Astrocyte (in vitro differentiated cells and primary cell): ENCODE measurements at places on chromosomes 6 and 20. TPM values are rescaled to one million over a fixed set of nuclear protein-coding genes. Genes with fewer than 3 reads are reported as not detected.

Gene EDN1
- 54.8 and 64.4 TPM in 2 replicates for total RNA-seq

Gene SDC4
- total RNA-seq: 125 and 135 TPM in 2 replicates

Gene CBLN4
- not detected in 2 replicates for total RNA-seq

Gene BTNL2
- total RNA-seq: not detected in 2 replicates

Gene SLC22A16
- total RNA-seq: not detected in 2 replicates

Gene OR2J3
- not detected in 2 replicates for total RNA-seq

Gene MAFB
- 2.9 TPM in 2 replicates for total RNA-seq

Gene TP53TG5
- not detected in 2 replicates for total RNA-seq

Gene UNC5CL
- total RNA-seq: 0.27 and 0.29 TPM in 2 replicates

Gene BMP6
- 2.2 and 2.8 TPM in 2 replicates for total RNA-seq

DNA sequence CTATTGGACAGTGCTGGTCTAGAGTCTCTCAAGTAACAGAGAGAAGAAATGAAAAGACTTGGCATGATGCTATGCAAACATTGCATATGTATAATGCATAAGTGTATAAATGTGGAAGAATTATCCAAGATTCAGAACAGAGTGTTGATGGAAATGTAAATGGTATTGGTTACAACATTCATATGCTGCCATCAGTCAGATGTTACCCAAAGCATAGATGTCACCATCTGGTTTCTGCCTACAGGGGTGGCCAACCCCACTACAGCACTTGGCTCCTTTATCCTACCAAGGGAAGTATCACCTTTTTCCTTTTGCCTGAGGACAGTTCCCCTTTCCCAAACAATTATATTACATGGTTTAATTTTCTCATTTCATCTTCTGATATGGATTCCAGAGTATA, 11.9 kb downstream of the POPDC3 start:
- DNase-seq: no peak

DNA sequence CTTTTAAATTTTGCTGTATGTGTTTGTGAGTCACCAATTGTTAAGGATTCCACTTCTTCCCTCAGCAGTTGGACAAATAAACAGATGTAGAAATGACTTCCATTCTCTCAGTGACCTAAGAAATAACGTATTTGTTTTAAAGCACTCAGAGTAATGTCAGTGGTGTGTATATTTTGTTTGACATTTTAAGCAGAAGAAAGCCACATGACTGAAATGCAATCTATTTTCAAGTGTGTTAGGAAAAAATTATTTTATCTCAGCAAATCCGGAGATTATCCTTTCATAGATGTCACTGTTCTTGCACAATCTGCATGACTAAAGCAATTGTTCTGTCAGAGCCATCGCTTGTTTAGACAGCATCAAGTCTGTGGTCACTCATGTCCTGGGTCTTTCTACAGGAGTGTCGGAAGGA, 77.1 kb downstream of the JAG1 start:
- peak; percentile 87 for DNase-seq

DNA sequence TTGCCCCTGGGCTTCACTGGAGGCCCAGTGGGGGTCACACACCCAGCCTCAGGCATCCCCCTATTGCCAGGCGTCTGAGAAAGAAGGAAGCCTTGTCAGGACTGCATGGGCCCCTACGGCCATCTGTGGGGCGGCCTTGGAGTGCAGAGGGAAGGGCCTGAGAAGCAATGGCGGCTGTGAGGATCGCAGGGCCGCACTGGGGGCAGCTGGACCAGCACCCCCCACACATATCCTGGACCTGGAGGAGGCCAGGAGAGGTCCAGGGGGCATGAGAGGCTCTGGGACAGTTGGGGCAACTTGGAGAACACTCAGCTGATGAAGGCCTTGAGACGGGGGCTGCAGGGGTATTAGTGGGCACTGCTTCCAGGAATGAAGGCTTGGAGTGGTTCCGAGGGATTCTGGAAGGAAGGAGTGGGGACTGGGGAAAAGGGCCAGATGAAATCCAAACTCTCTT, 16.5 kb downstream of the MDFI start:
- no peak for DNase-seq

DNA sequence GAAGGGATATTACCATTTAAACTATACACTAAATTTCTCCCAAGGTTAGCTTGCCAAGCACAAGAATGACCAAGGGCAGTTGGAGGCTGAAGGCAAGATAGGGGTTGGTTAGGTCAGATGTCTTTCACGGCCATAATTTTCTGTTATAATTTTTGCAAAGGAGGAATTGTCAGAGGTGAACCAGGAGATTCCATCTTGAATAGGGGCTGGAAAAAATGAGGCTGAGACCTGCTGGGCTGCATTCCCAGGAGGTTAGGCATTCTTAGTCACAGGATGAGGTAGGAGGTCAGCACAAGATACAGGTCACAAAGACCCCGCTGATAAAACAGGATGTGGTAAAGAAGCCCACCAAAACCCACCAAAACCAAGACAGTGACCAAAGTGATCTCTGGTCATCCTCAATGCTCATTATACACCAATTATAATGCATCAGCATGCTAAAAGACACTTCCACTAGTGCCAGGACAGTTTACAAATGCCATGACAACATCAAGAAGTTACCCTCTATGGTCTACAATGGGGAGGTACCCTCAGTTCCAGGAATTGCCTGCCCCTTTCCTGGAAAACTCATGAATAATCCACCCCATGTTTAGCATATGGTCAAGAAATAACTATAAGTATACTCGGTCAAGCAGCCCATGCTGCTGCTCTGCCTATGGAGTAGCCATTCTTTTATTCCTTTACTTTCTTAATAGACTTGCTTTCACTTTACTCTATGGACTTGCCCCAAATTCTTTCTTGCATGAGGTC, 371.8 kb upstream of the SULF2 start:
- no peak for DNase-seq

- peak; percentile 33 for DNase-seq
Measured at GRCh38 chr20:4605166-4605565, 116.5 kb upstream of the PRND start.

- no peak for DNase-seq
Measured at GRCh38 chr20:63248835-63249591, 5.2 kb downstream of the NKAIN4 start.

DNA sequence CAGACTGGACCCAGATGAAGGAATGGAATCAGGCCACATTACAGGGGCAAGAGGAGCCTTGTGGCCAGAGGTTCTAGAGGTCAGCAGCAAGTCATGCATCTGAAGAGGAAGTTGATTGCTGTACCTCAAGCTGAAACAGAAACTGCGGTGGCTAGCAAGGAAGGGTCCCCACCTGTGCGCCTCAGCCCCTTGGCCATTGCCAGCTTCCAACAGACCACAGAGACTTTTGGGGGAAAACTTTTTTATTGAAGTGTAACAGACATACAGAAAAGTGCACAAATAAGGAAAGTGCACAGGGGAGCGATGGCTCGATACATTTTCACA, 26.8 kb upstream of the SLC9A8 start:
- no peak for DNase-seq

- peak; percentile 90 for DNase-seq
Measured at GRCh38 chr6:17932330-17932852, 55.0 kb downstream of the KIF13A start.

DNA sequence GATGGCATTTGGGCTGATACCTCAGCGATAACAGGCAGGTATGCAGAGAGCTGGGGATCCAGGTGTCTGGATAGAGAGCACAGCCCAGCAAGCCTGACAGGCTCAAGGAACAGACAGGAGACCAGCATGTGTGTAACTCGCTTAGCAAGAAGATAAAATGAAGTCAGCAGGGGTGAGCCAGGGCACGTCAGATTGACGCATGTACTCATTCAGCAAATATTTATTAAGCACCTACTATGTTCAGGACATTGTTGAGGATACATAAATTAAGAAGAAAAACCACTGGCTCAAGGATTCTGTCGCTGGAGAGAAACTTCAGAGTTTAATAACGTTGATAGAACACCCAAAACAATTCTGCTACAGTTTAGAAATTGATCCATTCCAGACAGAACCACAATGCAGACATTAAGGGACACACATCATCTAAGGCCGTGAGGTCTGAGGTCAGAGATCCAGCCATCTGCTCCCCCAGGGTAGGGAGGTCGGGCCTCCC, 1.0 kb upstream of the DUSP22 start:
- no peak for DNase-seq

DNA sequence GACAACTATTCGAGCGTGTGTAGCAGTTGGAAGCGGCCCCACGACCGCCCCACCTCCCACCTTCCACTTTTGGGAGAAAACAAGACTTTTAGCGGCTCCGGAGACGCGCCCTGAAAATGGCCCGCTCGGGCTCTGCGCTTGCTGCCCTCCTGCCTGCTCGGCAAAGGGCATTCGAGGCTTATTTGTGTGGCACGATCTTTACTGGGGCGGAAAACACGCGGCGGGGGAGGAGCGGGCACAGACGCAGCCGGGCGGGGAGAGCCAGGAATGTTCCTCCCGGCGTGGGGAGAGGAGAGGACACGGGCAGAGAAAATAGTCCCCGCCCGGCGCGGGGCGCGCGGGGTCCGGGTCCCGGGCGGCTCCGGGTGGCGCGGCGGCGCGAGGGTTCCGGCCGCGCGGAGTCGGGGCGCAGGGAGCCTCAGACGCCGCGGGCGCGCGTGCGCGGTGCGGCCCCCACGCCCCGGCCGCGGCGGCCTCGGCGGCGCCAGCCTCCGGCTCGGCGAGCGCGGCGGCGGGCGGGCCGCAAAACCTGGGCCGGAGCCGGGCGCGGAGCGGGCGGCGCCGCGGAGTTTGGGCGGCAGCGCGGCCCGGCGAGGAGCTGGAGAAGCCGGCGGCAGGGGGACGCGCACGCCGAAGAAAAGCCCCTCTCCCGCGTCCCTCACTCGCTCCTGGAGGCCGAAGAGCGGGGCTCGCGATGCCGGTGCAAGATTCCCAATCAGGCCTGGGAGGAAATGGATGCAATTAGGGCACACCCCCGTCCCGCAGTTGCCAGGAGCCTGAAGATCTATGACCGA, 90.0 kb upstream of the ARID1B start:
- DNase-seq: peak; percentile 90

DNA sequence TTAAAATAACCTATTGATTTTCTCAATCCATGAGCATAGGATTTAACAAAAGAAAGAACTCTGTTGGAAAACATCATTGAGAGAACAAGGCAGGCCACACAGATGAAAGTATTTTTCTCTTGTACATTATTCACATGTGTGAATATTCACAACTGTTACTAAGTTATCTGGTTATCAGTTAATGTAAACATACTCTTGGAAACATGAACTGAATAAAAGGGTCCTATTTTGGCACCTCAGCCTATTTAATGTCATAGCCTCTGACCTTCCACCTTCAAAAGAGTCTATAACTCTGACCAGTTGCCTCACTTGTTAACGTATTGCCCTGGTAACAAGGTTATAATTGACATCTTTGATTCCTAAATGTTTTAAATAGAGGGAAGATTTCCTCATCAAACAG, 8.1 kb downstream of the SYCP2 start:
- DNase-seq: no peak

DNA sequence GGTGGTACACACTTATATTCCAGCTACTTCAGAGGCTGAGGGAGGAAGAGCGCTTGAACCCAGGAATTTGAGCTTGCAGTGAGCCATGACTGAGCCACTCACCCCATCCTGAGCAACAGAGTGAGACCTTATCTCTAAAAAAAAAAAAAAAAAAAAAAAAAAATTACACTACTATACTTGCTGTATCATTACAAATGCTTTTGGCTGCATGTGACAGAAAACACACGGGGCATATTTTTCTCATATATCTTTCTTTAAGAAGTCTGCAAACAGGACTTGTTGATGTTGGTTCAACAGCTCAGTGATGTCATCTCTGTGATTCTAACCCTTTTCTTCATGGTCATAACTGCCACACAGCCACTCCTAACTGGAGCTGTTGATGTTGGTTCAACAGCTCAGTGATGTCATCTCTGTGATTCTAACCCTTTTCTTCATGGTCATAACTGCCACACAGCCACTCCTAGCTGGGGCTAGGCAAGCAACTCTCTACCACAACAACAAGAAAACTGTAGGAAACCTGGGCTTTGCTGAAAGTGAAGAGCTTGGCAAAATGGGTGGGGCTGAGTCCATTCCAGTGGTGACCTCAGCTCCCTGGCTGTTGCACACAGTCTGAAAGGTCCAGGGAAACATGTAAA, 19.8 kb downstream of the MTFR2 start:
- DNase-seq: no peak

- no peak for DNase-seq
Measured at GRCh38 chr6:153572371-153572770, 441.3 kb upstream of the RGS17 start.

DNA sequence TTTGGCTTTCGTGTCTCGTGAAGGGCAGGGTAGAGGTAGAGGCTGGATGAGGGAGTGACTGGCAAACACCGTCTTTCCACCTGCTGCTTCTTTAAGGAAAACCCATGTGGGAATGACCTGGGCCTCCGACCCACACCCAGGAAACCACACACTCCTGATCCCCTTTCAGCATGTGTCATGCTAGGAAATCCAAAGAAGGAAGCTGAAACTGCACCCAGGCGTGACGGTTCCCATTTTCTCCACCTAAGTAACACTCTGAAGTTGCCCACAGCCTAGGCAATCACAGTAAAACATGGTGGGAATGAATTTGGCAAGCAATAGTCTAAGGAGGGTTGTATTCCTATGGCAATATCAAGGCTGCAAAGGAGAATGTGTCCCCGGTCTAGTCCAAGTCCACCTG, 538.4 kb upstream of the NOX3 start:
- DNase-seq: no peak

DNA sequence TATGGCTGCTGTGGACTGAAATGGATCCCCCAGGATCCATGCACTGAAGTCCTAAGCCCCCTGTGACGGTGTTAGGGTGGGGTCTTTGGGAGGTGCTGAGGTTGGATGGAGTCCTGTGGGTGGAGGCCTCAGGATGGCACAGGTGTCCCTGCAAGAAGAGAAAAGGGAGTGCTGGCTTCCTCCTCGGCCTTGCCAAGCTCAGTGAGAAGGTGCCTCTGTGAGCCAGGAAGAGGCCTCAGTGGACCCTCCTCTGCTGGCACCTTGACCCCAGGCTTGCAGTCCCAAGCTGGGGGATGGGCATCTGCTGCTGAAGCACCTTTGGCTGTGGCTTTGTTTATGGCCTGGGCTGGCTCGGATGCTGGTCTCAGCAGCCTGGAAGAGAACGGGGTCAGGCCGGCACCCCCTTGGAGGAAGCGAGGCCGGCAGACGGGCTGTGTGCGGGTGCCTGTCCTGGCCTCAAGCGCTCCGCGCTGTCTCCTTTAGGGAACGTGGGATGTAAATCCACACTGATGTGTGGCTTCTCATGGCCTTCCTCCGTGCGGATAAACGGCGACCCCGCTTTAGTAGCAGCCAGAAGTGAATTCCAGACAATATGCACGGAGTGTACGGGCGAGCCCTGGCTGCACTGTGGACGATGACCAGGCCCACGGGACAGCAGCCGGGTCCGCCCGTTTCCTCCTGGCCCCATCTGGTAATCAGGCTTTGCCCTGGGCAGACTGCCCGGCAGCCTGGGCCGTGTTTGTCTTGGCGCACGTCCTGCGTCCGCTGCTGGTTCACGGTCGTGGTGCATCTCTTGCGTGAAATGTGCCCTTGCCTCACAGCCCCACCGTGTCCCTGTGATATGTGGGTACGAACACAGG, 182.6 kb downstream of the ERMARD start:
- no peak for DNase-seq

- no peak for DNase-seq
Measured at GRCh38 chr20:23915844-23916243, 36.3 kb upstream of the CST5 start.
